ENCODE measurements at places on chromosomes 1 and 21.

DNA sequence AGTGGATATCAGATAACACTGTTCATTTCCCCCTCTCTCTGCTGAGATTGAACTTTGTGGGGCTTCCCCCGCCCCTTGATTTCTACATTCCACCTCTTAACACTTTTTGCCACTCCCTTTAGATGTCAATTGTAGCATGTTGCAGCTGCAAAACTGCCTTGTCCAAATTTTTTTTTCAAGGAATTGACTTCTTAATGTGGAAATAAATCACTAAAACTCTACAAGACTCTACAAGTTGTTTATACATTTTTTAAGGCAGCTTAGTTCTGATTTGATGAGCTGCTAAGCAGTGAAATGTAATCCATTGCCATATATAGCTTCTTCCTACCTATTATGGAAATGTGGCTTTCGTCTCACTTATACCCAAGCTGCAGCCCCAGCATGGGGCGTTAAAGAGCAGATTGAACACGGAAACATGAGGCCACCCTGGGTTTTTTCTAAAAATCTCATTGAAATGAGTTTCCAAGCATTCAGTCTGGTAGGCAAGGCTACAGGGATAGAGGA is 132.2 kb downstream of the SYT2 start:
- DNase-seq, result peak; percentile 28

DNA sequence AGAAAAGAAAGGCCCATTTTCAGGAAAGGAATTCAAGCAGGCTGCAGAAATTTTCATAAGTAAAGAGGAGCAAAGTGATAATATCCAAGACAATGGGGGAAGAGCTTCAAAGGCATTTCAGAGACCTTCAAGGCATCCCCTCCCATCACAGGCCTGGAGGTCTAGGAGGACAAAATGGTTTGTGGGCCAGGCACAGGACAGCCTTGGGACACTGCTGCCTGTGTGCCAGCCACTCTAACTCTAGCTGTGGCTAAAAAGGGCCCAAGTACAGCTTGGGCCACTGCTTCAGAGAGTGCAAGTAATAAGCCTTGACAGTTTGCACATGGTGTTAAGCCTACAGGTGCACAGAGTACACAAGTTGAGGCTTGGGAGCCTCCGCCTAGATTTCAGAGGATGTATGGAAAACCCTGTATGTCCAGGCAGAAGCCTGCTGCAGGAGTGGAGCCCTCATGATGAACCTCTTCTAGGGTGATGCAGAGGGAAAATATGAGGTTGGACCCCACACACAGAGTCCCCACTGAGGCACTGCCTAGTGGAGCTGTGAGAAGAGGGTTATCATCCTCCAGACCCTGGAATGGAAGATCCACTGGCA is 51.8 kb upstream of the ZSWIM5 start:
- no peak for DNase-seq

GRCh38 chr1:247471445-247472016 is 13.6 kb upstream of the OR2B11 start:
- no peak for DNase-seq

- no peak for DNase-seq
Measured at GRCh38 chr1:9751971-9752370, 71.8 kb downstream of the CLSTN1 start.

GRCh38 chr1:207393610-207394009 is 60.5 kb upstream of the CR2 start:
- DNase-seq, result peak; percentile 86

- no peak for DNase-seq
Measured at GRCh38 chr1:89918794-89919155, 76.1 kb upstream of the ZNF326 start.

- no peak for DNase-seq
Measured at GRCh38 chr1:178566187-178566586, 53.3 kb downstream of the TEX35 start.

DNA sequence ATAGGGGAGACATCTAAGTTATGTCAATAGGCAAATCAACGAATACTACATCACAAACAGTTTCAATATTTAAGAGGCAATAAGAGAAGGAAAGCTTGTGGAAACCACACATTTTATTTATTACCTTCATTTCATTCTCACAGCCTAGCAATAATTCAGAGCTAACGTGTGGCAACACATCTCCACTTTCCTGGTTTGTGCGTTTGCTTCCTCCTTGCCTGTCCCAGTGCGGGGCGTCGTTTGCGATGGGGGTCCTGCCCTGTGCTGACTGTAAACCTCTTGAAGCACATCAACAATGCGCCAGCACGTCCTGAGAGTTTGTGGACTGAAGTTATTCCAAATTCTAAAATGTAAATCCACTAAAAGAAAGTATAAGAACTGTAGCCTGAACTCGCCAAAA is 14.4 kb upstream of the VPS26C start:
- no peak for DNase-seq

DNA sequence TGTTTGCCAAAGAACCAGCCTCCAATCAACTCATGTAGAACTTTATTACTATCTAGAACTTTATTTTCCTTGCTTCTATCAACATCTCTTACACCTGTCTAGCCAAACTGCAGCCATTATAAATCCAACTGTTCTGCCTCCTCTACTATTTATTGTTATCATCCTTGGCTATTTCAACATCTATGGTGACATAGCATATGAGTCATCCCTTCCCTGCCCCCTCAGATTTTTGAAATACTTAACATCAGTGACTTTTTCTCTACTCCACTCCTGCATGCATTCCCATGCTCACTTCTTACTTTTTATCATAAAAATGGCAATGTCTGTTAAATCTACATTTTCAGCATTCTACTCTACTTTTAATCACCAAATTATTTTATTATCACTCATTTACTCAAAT is 544.9 kb upstream of the NEGR1 start:
- DNase-seq, result no peak

DNA sequence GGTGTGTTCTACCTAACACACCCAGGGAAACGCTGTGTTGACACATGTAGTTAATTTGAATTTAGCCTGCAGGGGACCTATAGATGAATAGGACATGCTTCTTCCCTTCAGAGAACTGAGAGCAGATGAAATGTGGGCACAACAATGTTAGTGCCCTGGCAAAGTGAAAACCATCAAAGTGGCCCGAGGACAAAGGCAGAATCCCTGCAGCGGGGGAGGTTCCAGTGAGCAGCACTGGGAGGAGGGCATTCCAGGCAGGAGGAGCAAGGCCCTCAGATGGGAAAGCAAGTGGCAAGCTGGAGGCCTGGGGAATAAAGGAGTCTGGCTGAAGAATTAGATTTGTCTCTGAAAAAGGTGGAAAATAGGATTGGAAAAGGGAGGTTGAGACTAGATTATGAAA is 37.2 kb downstream of the C1orf94 start:
- DNase-seq, result no peak

DNA sequence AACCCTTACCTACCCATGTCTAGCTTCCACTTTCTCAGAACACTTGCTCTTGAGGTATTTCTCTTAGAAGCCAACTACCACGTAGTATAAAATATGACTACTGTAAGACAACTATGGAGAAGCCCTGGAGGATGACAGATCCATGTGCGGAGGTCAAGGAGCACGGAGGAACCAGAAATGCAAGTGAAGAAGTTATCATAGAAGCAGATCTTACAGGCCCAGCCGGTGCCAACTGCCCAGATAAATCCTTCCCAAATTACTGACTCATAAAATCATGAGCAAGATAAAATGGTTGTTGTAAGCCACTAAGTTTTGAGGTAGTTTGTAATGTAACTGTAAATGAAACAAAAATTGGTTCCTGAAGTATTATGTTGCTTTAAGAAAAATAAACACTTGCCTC is 12.6 kb downstream of the GTF2B start:
- DNase-seq, result no peak

DNA sequence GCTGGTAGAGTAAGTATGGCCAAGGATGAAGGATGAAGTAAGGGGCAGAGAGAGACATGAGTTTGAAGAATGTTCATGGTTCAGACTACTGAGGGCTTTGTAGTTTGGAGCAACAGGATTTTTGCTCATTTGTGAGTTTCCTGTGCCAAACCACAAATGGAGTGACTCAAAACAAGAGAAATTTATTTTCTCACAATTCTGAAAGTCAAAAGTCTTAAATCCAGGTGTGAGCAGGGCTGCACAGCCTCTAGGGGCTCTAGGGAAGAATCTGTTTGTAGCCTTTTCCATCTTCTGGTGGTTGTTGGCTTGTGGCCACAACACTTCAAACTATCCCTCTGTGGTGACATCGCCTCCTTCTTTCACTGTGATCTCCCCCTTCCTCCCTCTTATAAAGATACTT is 58.9 kb downstream of the RHOU start:
- DNase-seq, result no peak

- DNase-seq, result peak; percentile 9
Measured at GRCh38 chr1:90579212-90579802, 137.8 kb downstream of the BARHL2 start.

GRCh38 chr1:238063454-238063853 is 172.7 kb upstream of the ZP4 start:
- DNase-seq, result no peak

GRCh38 chr1:64038965-64039364 is 164.5 kb upstream of the UBE2U start:
- DNase-seq, result no peak

GRCh38 chr1:37255136-37255795 is 219.1 kb upstream of the ZC3H12A start:
- DNase-seq, result no peak

GRCh38 chr1:37692834-37693175 is 489 bp downstream of the CDCA8 start:
- no peak for DNase-seq

GRCh38 chr1:221093903-221094791 is 214.9 kb downstream of the HLX start:
- DNase-seq, result no peak

DNA sequence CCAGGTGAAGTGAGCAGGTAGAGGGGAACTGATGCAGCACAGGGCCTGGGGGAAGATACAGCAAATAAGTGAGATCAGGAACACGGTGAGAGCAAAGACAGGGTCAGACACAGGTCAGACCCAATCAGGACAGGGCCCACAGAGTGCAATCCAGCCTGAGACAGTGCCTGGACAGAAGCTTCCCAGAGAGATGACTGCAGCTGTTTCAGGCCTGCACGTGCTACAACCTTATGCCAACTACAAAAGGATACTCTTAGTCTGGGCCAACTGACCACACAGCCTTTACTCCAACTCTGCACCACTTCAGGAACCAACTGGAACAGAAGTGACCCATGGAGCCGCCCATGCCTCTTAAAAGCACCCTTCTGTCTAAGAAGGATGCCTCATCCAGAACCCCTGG is 228.0 kb downstream of the TOMM20 start:
- DNase-seq, result no peak

DNA sequence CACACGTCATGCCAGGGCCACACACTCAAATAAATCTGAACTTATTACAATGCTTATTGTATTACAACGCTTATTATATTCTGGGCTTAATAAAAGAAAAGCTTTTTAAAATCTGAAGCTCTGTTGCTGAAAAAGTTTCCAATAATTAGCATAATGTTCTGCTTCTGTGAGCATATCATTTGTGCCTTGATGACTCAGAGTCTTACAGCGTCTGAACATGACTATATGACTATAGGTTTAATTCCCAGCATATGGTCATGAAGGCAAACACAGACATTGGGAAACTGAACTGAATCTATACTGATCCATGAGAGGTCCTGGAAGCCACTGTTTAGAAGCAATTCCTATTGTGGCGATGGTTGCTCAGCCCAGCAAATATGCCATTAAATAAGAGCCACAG is 66.3 kb downstream of the SIM2 start:
- no peak for DNase-seq

GRCh38 chr1:181166377-181167196 is 78.1 kb downstream of the IER5 start:
- peak; percentile 48 for DNase-seq

DNA sequence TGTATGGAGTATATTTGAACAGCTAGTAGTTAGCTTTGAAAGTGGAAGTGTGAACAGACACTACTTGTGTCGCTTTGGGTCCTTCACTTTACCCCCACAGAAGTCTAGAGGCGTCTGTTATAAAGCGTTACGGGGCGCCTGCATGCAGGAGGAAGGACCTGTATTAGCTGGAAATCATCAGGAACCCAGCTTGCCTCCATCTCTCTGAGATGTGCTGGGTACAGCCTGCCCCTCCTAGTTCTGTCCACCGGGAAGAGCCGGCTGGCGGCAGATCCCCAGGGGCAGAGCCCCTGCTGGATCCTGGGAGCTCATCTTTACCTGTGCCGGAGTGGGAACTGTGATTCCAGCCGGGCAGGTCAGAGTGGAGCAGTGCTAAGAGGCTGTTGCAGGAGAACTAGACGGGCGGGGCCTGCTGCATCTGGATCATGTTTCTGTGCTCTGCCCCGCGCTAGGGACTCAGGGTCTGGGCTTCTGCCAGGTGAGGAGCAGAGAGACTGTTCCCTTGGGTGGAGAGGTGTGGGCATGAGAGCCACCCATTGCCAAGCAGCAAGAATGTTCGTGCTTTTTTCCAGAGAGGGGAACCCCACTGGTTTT is 22.3 kb upstream of the SPSB1 start:
- no peak for DNase-seq

DNA sequence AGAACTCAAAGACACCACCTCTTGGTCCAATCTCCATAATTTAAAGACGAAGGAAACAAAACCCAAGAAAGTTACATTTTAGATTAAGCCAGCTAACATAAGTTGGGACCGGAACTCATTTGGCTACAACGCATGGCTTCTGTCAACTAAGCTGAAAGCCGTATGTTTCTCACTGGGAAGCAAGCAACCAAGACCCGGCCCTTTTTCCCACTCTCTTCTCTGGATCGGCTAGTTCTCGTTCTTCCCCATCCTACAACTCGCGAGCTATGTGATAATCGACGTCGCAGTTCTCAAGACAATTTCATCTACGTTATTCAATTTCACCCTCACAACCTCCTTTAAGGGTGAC is 601 bp downstream of the CCT8 start:
- no peak for DNase-seq

DNA sequence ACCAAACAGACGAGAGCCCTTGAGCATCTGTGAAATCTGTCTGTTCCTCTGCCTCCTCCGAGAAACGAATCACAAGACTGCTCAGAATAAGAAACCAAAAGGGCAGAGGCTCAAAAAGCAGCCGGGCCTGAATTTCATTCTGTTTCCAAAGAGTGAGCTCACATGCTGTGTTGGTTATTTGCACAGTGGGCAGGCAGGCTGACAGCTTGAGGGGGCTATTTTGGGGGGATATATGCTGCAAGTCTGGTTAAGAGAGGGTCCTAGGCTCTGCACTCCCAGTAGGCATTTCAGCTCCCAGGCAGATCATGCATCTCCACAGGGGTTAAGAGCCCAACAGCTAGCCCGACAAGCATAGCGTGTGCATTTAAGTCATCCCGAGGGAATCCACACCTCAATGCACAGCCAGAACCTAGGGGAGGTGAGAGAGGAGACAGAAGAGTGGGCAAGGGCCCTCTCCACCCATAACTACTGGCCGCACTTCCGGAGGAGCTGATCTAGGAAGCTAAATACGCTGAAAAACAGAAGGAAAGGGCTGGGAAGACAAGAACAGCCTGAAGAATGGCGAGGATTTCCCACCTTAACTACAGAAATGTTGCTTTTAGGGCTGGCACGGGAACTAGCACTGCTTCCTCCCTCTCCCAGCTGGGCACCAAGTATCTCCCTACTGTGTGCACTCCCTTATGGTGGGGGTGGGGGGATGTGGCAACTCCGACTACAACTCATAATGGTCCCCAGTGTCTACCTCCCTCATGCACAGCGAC is 3.7 kb downstream of the PGBD5 start:
- DNase-seq, result no peak

Measured in GM04504 (cell line).